Iris pigment epithelial cell (primary cell): ENCODE measurements at places on chromosomes 12 and 14.

DNA sequence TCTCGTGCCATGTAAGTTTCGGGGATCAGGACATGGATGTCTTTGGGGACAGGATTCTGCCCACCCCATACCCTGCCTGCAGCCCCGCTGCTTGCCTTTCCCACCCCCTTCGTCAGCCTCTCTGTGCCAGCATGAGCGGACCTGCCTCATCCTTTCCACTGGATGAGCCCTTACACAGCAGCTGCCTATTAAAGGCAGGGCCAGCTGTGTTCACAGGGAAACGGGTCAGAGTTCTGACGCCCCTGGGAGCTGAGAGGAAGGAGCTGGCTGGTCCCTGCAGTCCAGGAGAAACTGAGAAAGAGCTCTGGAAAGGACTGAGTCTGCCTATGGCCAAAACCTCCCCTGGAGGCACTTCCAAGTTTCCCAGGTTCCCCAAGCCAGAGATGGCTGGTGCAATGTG, 83.5 kb upstream of the NCOR2 start:
- DNase-seq, result no peak

DNA sequence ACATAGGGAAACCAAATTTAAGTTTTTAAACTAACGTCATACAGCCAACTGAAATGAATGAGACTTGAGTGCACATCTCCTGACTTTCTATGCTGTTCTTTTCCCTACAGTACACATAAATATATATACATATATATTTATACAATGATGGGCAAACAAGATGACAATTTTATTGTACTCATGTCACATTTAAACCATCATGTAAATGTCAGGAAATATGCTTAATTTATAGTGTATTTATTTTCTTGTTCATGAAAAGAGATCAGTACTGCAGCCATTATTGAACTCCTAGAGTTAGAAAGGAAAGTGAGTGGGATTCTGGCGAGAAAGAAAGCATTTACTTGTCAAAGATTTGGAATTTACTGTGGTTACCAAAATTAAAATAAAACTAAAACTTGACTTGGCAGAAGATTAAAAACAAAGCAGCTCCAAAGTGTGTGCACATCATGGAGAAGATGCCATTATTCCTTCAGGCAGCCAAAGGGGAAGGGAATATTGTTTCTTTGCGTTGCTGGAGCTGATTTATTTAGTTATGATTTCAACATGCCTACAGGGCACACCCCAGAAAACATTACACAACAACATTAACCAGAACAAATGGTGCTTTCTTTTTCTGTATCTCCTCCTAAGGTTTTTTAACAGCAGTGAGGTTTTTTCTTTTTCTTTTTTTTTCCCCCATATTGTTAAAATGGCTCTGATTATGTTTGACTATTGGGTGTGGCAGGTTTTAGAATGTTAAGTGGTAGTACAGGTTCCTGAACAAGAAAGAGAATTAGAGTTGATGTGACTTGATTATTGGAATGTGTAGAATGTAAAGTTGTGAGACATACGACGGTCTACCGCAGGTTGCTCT, 144.6 kb downstream of the RAD51B start:
- DNase-seq, result peak; percentile 70

GRCh38 chr14:58638231-58639197, 752 bp downstream of the DACT1 start:
- peak; percentile 44 for DNase-seq

DNA sequence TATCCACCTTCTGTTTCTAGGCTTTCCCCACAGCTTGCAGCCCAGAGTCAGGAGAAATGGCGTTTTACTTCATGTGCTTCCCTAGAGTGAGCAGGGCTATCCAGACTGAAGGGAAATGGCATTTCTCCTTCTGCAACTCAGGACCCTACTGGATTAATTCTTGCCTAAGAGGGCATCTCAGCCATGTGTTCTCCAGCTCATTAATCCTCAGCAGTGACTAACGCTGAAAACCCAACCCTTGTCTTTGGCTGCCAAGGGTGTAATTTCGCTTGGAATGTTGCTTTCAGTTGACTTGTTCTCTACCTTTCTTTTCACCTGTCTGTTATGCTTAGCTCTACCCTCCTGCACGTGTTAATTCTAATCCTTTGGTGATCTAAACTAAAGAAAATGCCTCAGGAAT, 21.0 kb upstream of the EMP1 start:
- peak; percentile 87 for DNase-seq

- no peak for DNase-seq
Observed at GRCh38 chr12:18810537-18811253, 72.8 kb downstream of the CAPZA3 start.

- DNase-seq, result peak; percentile 22
Observed at GRCh38 chr12:30643366-30643765, 52.3 kb downstream of the IPO8 start.

- peak; percentile 63 for DNase-seq
Observed at GRCh38 chr14:67623114-67623513, 3.4 kb downstream of the ARG2 start.

DNA sequence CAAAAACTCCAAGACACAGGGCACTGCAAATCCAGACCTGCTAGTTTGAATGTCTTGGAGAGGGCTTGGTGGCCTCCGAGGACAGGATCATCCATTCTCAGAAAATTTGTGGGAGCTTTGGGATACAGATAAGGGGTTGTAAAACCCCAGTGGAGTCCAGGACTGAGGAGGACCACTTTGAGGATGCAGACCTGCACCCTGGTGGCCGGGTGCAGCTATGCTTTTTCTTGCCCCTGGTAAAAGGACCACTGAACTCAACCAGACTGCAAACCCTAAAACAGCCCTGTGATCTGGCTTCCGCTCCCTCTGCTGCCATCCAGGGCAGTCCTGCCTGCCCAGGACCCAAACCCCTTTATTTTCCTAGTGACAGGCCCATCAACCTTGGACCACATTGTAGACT, 169.5 kb upstream of the DAAM1 start:
- DNase-seq, result peak; percentile 47

GRCh38 chr14:92039063-92039718, 668 bp downstream of the TRIP11 start:
- DNase-seq, result peak; percentile 81

DNA sequence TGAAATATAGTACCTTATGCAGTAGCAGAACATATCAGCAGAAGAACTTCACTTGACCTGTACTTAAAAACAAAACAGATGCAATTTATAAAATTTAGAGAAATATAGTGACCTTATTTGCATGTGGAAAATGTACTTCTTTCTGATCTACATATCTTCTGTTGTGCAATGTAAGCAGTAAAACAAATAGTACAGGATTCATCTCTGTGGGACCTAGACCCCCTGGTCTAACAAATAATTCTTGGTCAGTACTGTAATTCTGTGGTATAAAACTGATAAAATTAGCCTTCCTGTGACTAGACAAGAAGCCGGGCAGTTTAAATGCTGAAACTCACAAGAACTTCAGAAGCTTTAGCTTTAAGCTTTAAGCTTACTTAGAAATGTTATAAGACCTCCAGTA, 21.6 kb downstream of the HIF1A start:
- no peak for DNase-seq

- no peak for DNase-seq
Observed at GRCh38 chr12:51087818-51088217, 4.4 kb upstream of the CSRNP2 start.

DNA sequence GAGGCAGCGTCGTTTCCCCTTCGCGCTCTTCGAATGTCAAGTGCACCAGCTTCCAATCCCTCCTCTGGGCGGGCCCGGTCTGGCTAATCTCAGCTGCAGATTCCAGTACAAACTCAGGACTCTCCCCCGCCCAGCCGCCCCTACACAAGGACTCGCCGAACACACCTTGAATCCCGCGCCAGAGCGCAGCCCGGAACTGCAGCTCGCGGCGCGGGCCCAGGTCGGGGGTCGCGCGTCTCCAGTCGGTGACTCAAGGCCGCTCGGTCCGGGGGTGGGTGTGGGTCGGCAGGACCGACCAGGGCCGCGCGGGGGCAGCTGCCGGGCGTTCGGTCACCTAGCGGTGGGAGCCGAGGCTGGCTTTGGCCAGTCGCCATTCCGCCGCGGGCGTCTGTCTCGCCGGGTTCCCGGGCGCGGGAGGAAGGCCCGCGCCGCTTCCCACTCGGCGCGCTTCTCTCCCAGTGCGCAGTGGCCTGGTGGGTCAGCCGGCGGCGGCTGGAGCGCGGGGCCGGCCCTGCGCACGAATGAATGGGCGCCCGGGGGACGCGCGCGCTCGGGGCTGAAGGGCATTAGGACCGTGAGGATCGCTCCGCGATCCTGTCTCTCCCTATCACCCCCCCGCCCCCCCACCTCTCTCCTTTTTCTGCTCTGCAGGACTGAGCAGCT, at the start of gene GALNT16:
GALNT16 (plus strand) TSS at position 632 of the 663 bp plus-strand sequence. CDS start 133 bp downstream, outside the sequence.
- peak; percentile 15 for DNase-seq

- DNase-seq, result no peak
Observed at GRCh38 chr12:86600664-86601231, 344.6 kb upstream of the MGAT4C start.

DNA sequence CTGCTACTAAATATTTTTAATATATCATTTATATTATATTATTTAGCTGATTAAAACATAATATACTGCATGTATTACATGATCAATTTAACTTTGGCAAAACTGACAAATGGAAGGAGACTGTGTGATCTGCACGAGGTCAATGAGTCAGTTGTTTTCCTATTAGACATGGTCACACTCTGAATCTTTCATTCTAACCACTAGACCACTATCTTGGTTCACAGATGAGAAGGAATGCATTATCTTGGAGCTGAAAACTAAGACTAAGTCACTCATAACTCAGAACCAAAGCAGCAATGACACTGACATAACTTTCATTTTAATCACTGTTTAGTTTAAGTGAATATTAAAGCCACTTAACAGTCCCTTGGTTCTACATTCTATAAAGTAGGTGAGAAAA, 37.4 kb downstream of the GNPTAB start:
- peak; percentile 92 for DNase-seq

DNA sequence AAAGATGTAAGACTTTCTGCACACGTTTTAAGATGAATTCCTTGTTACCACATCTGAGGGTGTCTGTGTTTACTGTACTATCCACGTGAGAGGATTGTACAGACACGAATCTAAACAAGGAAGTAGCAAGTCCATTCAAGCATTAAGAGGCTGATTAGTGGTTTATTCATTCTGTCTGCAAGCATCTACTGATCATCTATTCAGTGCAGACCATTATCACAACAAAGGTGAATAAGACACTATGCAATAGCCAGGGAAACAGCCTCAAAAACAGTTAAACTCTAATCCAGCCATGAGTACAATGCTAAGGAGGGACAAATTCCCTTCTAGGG, 111.6 kb upstream of the PZP start:
- no peak for DNase-seq

GRCh38 chr14:62126879-62127478, 364.8 kb downstream of the SNAPC1 start:
- peak; percentile 59 for DNase-seq
